Karpas-422 (cell line): ENCODE measurements at places on chromosomes 4 and X. TPM values are rescaled to one million over a fixed set of nuclear protein-coding genes. Genes with fewer than 3 reads are reported as not detected.

GRCh38 chr4:147942729-147943128 lies 210.8 kb downstream of the ARHGAP10 start:
- H3K4me3 ChIP-seq, result no peak overlapping the region
- DNase-seq, result no peak
- H3K27me3 ChIP-seq, result no peaks in the 10 kb centered on the region
- H3K27ac ChIP-seq, result no peak overlapping the region
- no peaks in the 10 kb centered on the region for H3K4me1 ChIP-seq

GRCh38 chr4:31236639-31237173 lies 516.5 kb downstream of the PCDH7 start:
- no peaks in the 10 kb centered on the region for H3K4me1 ChIP-seq
- H3K4me3 ChIP-seq, result no peak overlapping the region
- H3K27me3 ChIP-seq, result no peaks in the 10 kb centered on the region
- no peak overlapping the region for H3K27ac ChIP-seq
- no peak for DNase-seq
- no peaks in the 10 kb centered on the region for H3K36me3 ChIP-seq

- H3K36me3 ChIP-seq, result no peaks in the 10 kb centered on the region
- peaks cover 6% of the 10 kb centered on the region for H3K4me1 ChIP-seq
- no peak overlapping the region for H3K27ac ChIP-seq
- no peak overlapping the region for H3K4me3 ChIP-seq
Measured at GRCh38 chr4:119659576-119659975, 31.0 kb upstream of the PDE5A start.

DNA sequence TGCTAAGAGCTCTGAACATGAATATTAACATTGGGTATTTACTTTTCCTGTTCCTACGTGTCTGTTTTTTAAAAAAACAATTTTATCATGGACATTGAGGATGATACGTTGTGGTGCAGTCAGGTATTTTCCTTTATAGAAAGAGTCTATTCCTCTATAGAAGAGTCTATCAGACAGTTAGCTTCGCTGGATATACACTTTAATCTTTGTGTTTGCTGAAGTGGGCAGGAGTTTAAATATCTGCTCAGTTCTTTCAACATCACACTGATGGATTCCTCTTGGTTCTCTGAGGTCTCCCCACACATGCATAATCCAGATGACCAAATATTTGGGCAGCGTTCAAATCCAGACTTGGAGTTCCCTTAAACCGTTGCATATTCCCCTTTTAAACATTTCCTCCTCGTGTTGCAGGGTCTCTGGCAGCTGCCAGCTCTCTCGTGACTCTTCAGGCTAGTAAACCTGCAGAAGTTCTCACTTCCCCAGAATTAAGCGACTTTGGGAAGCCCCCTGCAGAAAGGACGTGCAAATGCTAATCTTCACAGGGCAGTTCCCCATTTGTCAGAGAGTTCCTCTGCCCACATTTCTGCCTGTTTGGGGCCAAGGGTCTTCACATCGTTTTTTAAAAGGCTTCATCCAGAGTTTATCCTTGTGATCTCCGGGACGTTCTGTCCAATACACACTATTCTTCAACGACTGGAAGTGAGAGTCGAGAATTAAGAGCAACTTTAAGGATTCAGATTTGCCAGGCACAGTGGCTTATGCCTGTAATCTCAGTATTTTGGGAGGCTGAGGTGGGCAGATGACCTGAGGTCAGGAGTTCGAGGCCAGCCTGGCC lies 20.5 kb upstream of the DHRSX start:
- no peak overlapping the region for H3K4me3 ChIP-seq
- H3K27ac ChIP-seq, result no peak overlapping the region
- no peaks in the 10 kb centered on the region for H3K27me3 ChIP-seq
- H3K36me3 ChIP-seq, result no peaks in the 10 kb centered on the region

Gene CTAG1B
- not detected in 2 replicates for total RNA-seq

Gene IL13RA2
- total RNA-seq, result not detected in 2 replicates
